Trophoblast cell (in vitro differentiated cells and primary cell): ENCODE measurements at places on chromosomes 12 and 14.

GRCh38 chr12:20426957-20427356 is 58.6 kb downstream of the PDE3A start:
- H3K27me3 ChIP-seq: no peaks in the 10 kb centered on the region
- H3K27ac ChIP-seq: no peak overlapping the region
- H3K4me3 ChIP-seq: no peak overlapping the region
- DNase-seq: no peak
- H3K36me3 ChIP-seq: no peaks in the 10 kb centered on the region
- H3K4me1 ChIP-seq: no peaks in the 10 kb centered on the region

DNA sequence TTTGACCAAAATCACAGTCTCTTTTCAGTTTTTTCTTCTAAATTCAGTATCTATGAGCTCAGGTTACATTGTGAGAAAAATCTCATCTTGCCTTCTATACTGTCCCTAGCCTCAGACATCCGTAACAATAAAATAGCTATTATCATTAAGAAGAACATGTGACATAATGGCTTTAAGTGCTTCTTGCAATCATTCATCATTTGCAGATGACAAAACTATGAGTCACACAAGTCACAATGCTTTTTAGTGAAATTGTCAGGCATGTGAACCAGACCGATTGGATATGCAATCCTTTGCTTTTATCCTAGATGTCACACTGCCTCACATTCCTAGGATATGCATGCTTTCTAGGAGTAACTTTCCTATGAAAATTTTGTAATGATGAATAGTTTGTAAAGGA is 313.1 kb downstream of the SLC6A15 start:
- peaks cover 6% of the 10 kb centered on the region for H3K4me1 ChIP-seq
- H3K27ac ChIP-seq: peak overlapping the region; percentile 88
- H3K27me3 ChIP-seq: no peaks in the 10 kb centered on the region
- H3K36me3 ChIP-seq: no peaks in the 10 kb centered on the region

DNA sequence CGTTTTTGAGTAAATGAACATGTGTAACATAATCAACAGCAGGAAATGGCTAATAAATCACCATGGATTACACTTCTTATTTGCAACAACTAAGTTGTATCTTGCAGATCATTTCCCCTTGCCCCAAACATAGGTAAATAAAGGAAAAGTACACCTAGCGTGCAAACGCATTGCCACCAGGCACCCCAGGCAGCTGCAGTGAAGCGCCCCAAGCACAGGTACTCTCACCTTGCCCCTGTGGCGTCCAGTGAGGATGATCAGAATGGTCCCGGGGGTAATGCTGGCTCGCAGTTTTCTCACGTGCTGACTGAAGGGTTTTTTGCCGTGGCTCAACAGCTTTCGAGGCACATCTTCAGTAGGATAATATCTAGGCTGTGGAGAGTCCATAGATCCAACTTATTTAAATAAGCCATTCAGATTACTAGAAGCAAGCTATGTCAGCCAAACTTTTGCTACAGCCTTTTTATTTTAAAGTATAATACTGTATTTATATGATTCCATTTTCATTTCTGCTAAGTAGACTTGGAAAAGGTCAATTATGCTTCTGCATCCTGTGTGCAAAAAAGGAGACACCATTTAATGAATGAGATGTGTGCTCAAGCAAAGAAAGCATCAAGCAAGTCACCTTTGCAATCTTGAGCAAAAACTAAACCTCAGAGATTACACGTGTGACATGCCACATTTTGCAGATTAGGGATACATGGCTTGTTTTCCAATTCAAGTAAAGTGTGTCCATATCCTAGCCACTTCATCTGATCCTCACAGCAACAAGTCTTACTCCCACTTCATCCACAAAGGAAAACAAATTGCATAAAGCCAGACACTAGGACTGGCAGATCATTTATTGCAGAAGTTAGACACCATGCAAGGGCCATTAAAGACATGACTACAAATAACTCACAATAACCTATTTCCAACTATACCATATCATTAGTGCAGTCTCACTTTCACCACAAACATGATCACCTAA is 2.6 kb downstream of the RPL6 start:
- H3K27me3 ChIP-seq: no peaks in the 10 kb centered on the region
- no peak overlapping the region for H3K27ac ChIP-seq
- no peak for DNase-seq
- H3K36me3 ChIP-seq: peaks cover 13% of the 10 kb centered on the region
- no peak overlapping the region for H3K4me3 ChIP-seq

DNA sequence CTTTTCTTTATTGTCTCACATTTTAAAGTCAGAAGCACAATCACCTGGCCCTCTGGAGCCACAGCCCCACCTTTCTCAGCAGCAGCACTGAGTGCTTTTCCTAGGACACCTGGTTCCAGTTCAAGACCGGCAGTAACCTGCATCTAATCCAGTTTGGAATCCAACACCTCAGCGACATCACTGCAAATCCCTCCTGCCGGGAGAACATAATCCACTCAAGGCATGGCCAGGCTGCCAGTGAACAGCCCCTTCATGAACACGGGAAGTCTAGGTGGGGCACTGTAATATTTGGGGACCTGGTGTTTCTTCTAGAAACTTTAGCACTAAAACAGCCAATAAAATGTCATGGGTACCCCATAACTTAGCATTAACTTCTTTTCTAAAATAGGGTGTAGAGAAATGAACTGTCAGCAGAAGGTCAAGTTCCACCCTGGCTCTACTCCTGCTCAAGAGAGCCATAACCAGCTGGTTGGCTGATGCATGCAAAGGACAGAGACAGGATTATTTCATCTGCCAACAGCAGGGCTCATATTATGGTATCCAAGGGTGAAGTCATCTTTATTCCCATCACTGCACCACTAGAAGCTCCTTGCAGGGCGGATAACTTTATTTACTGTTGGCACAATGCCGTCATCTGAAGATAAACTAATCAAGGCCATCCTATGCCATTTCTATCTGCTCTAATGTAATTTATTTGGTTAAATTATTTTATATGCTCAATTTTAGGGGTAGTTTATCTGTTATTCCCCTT is 76.7 kb downstream of the TTC7B start:
- no peak overlapping the region for H3K4me3 ChIP-seq
- H3K27me3 ChIP-seq: no peaks in the 10 kb centered on the region
- DNase-seq: no peak
- peaks cover 7% of the 10 kb centered on the region for H3K36me3 ChIP-seq
- H3K4me1 ChIP-seq: no peaks in the 10 kb centered on the region
- H3K27ac ChIP-seq: no peak overlapping the region

GRCh38 chr12:108861878-108862587 is 4.7 kb upstream of the SSH1 start:
- H3K4me1 ChIP-seq: peaks cover 8% of the 10 kb centered on the region
- H3K27ac ChIP-seq: no peak overlapping the region
- peak; percentile 29 for DNase-seq
- H3K36me3 ChIP-seq: no peaks in the 10 kb centered on the region

GRCh38 chr14:81562818-81563217 is 29.2 kb upstream of the SEL1L start:
- no peak overlapping the region for H3K27ac ChIP-seq
- H3K27me3 ChIP-seq: no peaks in the 10 kb centered on the region
- H3K36me3 ChIP-seq: no peaks in the 10 kb centered on the region

GRCh38 chr14:99538275-99538674 is 57.1 kb downstream of the CCNK start:
- peaks cover 43% of the 10 kb centered on the region for H3K4me1 ChIP-seq
- H3K36me3 ChIP-seq: peaks cover 4% of the 10 kb centered on the region
- H3K4me3 ChIP-seq: no peak overlapping the region
- no peaks in the 10 kb centered on the region for H3K27me3 ChIP-seq
- no peak overlapping the region for H3K27ac ChIP-seq
- no peak for DNase-seq

DNA sequence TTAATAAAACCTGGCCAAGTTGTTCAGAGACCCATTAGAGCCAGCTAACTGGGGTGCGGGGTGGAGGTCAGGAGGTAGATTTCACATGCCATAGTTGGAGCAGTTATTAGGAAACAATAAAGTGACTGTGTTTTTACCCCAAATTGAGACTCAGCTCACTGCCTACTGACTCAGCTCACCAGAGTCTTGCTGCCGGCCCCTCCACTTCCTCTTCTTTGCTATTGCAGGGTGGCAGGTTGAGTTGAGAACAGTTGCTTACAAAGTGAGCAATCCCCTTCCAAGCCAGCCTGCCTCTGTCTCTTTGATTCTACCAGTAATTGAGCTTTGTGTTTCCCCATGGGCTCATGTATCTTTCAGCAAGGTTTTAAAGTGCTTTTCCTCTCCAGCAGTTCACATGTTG is 12.9 kb downstream of the ST8SIA1 start:
- peaks cover 2% of the 10 kb centered on the region for H3K4me1 ChIP-seq
- H3K27me3 ChIP-seq: no peaks in the 10 kb centered on the region
- H3K4me3 ChIP-seq: no peak overlapping the region
- no peak overlapping the region for H3K27ac ChIP-seq

- no peaks in the 10 kb centered on the region for H3K4me1 ChIP-seq
- no peaks in the 10 kb centered on the region for H3K27me3 ChIP-seq
- no peak overlapping the region for H3K27ac ChIP-seq
- no peak overlapping the region for H3K4me3 ChIP-seq
These were observed 6.5 kb upstream of the LGMN start for GRCh38 chr14:92754966-92755365.

GRCh38 chr12:95198914-95199313 is 18.4 kb downstream of the FGD6 start:
- no peak overlapping the region for H3K4me3 ChIP-seq
- no peak overlapping the region for H3K27ac ChIP-seq
- no peak for DNase-seq
- no peaks in the 10 kb centered on the region for H3K27me3 ChIP-seq
- no peaks in the 10 kb centered on the region for H3K36me3 ChIP-seq

- no peak overlapping the region for H3K4me3 ChIP-seq
- no peaks in the 10 kb centered on the region for H3K4me1 ChIP-seq
- no peak for DNase-seq
- H3K27ac ChIP-seq: no peak overlapping the region
- H3K27me3 ChIP-seq: no peaks in the 10 kb centered on the region
These were observed 37.4 kb downstream of the ISCA2 start for GRCh38 chr14:74531006-74531405.

GRCh38 chr12:80472911-80473500 is 29.0 kb downstream of the PTPRQ start:
- H3K27me3 ChIP-seq: no peaks in the 10 kb centered on the region
- H3K4me1 ChIP-seq: no peaks in the 10 kb centered on the region
- peak; percentile 21 for DNase-seq
- H3K4me3 ChIP-seq: no peak overlapping the region
- H3K36me3 ChIP-seq: no peaks in the 10 kb centered on the region
- H3K27ac ChIP-seq: no peak overlapping the region

- no peaks in the 10 kb centered on the region for H3K36me3 ChIP-seq
- no peaks in the 10 kb centered on the region for H3K27me3 ChIP-seq
- no peak for DNase-seq
- no peak overlapping the region for H3K4me3 ChIP-seq
- H3K27ac ChIP-seq: no peak overlapping the region
These were observed 3.4 kb downstream of the MMP17 start for GRCh38 chr12:131831635-131832041.

- no peaks in the 10 kb centered on the region for H3K36me3 ChIP-seq
- no peak overlapping the region for H3K27ac ChIP-seq
- no peaks in the 10 kb centered on the region for H3K27me3 ChIP-seq
- DNase-seq: peak; percentile 32
- H3K4me1 ChIP-seq: peaks cover 11% of the 10 kb centered on the region
These were observed 1089.1 kb downstream of the SLC6A15 start for GRCh38 chr12:83823386-83824045.

DNA sequence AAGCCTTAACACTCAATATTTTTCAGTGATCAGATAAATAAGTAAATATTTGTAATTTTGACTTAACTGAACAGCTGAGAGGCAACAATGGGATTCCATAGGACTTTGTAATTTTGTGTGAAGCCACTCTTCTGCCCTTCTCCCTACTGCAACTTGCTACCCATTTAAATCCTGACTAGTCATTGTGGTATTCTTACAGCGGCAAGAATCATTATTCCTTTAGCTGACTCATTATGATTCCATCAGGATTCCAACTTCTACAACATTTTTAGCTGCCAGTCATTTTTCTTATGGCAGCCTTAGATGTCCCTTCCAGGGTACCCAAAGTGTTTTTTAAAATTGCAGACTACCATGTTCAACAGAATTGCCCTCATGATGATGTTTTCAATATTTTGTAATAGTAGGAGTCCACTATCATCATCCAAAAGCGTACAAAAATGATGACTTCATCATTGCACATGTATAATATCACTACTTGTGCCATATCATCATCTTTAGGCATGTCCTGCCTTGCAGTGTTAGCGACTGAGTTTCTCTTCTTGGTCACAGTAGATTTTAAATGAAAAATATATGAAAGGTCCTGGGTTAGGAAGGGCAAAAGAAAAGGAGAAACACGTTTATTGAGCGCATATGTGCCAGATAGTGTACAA is 5.1 kb upstream of the MAGOHB start:
- H3K4me1 ChIP-seq: no peaks in the 10 kb centered on the region
- H3K4me3 ChIP-seq: no peak overlapping the region
- no peaks in the 10 kb centered on the region for H3K27me3 ChIP-seq
- peak; percentile 90 for DNase-seq
- no peaks in the 10 kb centered on the region for H3K36me3 ChIP-seq

- peak overlapping the region; percentile 37 for H3K27ac ChIP-seq
- DNase-seq: peak; percentile 49
- H3K4me1 ChIP-seq: peaks cover 10% of the 10 kb centered on the region
- H3K27me3 ChIP-seq: no peaks in the 10 kb centered on the region
- no peak overlapping the region for H3K4me3 ChIP-seq
These were observed 1.8 kb upstream of the GMFB start for GRCh38 chr14:54490445-54491175.

- H3K36me3 ChIP-seq: no peaks in the 10 kb centered on the region
- H3K27me3 ChIP-seq: no peaks in the 10 kb centered on the region
- no peak for DNase-seq
- no peak overlapping the region for H3K27ac ChIP-seq
- H3K4me1 ChIP-seq: no peaks in the 10 kb centered on the region
- no peak overlapping the region for H3K4me3 ChIP-seq
These were observed 449.9 kb downstream of the DPF3 start for GRCh38 chr14:72443991-72444441.

DNA sequence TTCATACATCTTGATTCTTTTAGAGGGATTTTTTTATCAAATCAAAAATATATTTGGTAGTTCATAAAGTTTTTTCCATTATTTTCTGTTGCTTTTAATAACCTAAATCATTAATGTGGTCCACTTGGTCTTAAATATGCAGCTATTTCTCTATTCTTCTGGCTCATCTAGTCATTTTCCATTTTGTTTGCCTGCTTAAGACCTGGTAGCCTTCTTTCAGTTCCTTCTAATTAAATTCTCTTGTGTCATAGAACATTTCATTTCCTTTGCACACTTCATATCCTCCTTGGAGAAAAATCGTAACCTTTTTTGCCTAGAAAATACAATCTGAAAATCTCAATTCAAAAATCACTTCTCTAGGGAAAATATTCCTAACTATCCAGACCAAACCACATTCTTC is 387.0 kb downstream of the LRFN5 start:
- no peak overlapping the region for H3K27ac ChIP-seq
- no peak for DNase-seq
- no peak overlapping the region for H3K4me3 ChIP-seq
- no peaks in the 10 kb centered on the region for H3K36me3 ChIP-seq

- DNase-seq: no peak
- H3K27ac ChIP-seq: no peak overlapping the region
- H3K4me3 ChIP-seq: no peak overlapping the region
- peaks cover 4% of the 10 kb centered on the region for H3K27me3 ChIP-seq
- no peaks in the 10 kb centered on the region for H3K36me3 ChIP-seq
- H3K4me1 ChIP-seq: peaks cover 12% of the 10 kb centered on the region
These were observed 8.4 kb upstream of the CTDSP2 start for GRCh38 chr12:57854965-57855364.
